ENCODE measurements at places on chromosomes 1 and 21.

DNA sequence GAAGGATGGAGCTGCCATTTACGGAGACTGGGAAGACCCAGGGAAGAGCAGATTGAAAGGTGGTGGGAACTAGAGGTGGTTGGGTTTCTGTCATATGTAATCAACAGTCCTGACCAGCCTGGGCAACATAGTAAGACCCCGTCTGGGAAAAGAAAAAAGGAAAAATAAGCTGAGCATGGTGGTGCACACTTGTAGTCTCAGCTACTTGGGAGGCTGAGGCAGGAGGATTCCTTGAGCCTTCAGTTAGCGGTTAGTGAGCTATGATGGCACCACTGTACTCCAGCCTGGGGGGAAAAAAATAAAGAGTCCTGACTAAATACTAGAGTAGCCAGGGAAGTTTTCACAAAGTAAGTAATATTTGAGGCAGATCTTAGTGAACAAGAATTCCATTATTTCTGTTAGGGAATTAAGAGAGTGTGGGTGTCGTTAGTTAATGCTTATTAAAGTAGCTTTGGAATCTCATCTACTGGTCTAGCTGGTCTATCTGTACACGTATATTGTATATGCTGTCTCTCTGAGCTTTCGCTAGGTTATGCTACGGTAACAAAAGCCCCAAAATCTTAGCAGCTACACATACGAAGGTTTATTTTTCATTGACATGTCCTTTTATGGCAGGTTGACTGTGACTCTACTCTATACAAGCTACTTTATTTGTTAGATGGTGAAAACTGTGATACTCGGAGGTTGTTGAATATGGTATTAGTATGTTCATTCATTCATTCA, 4.4 kb downstream of the NBPF1 start:
- no peak overlapping the region for H3K27ac ChIP-seq
- H3K4me1 ChIP-seq = no peaks in the 10 kb centered on the region
- no peaks in the 10 kb centered on the region for H3K27me3 ChIP-seq

DNA sequence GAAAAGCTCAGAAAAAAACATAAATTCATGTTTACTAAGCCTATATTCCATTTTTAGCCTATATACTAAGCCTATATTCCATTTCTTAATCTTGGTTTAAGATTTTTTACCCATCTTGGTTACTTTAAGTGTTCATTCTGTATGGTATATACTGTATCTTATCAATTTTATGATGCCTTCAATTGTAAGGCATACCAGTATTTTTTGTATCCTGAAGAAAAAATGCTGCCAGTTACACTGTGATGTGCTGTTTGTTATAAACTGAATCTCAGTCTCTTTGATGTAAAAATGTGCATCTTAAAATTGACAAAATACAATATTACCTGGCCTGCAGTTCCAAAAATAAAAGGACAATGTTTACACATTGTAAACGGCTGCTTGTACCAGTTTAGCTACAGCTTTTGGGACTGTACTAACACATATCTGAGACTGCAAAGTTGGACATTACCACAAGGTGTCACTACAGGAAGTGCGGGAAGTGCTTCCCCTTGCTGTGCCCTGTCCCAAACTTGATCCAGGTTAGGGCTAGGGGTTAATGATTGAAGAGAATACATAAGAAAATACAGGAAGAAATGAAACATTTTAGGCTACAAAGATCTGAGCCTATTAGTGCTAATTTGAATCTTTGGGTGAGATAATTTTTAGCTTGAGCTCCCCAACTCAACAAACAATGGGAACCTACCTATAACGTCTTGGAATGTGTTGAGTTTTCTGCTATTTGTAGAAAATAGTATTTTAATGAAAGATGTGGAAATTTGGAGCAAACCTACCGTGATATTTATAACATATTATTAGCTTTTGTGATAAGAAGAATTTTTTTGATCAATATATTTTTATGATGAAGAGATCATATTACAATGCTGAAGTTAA, 108.9 kb downstream of the LBR start:
- DNase-seq = no peak
- H3K27me3 ChIP-seq = peaks cover 5% of the 10 kb centered on the region
- no peak overlapping the region for H3K27ac ChIP-seq

- no peak for DNase-seq
- H3K4me1 ChIP-seq = no peaks in the 10 kb centered on the region
- H3K27me3 ChIP-seq = peaks cover 60% of the 10 kb centered on the region
- no peak overlapping the region for H3K4me3 ChIP-seq
These were observed 10.0 kb upstream of the OTUD3 start for GRCh38 chr1:19872190-19872589.

GRCh38 chr1:197027359-197027758, 39.7 kb downstream of the F13B start:
- DNase-seq = no peak
- no peaks in the 10 kb centered on the region for H3K27me3 ChIP-seq
- no peak overlapping the region for H3K27ac ChIP-seq
- no peak overlapping the region for H3K4me3 ChIP-seq

GRCh38 chr1:16258591-16259135, 21.7 kb upstream of the CPLANE2 start:
- H3K27ac ChIP-seq = peak overlapping the region; percentile 64
- no peaks in the 10 kb centered on the region for H3K27me3 ChIP-seq

DNA sequence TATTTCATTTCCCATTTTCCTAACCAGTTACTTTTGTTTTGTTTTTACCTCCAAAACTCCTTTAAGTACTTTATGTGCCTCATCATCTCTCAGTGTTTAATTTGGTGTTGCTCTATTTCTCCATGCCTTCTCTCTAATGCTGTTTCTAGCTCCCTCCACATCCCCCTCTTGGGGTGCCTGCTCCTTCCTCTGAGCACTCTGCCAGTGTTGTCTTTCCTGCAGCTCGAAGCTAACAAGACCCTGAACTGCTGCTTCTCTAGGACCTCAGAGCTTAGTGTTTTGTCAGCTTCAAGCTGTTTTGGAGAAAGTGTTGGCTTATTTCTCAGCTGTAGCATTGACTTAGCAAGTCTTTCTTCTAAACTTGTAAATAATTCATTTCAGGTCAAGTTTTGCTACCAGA, 290.6 kb downstream of the DPYD start:
- H3K27ac ChIP-seq = no peak overlapping the region
- no peak for DNase-seq
- no peak overlapping the region for H3K4me3 ChIP-seq
- H3K4me1 ChIP-seq = peaks cover 10% of the 10 kb centered on the region
- no peaks in the 10 kb centered on the region for H3K27me3 ChIP-seq
- H3K36me3 ChIP-seq = no peaks in the 10 kb centered on the region

GRCh38 chr1:208248991-208249696, 5.0 kb upstream of the PLXNA2 start:
- H3K27ac ChIP-seq = no peak overlapping the region
- no peak for DNase-seq
- H3K4me1 ChIP-seq = peaks cover 9% of the 10 kb centered on the region
- no peak overlapping the region for H3K4me3 ChIP-seq
- H3K36me3 ChIP-seq = no peaks in the 10 kb centered on the region
- H3K27me3 ChIP-seq = peaks cover 33% of the 10 kb centered on the region

DNA sequence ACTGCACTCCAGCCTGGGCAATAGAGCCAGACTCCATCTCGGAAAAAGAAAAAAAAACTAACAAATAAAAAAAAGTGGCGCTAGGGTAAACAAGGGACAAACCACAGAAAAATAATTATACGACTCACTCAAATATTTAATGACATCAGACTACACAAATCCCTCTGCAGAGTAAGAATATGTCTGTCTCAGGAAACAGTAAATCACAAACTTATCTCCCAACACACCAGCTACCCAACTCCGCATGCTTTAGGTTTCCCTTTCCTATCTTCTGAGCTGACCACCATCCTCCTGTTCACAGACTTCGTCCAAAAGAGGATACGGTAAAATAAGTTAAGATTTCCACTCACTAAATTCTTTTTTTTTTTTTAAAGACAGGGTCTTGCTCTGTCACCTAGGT, 16.2 kb downstream of the WDR47 start:
- no peak overlapping the region for H3K27ac ChIP-seq
- H3K36me3 ChIP-seq = peaks cover 15% of the 10 kb centered on the region
- no peak for DNase-seq
- no peaks in the 10 kb centered on the region for H3K4me1 ChIP-seq
- H3K4me3 ChIP-seq = no peak overlapping the region
- no peaks in the 10 kb centered on the region for H3K27me3 ChIP-seq

GRCh38 chr21:43312011-43312410, 114.9 kb downstream of the SIK1 start:
- peaks cover 3% of the 10 kb centered on the region for H3K4me1 ChIP-seq
- no peak overlapping the region for H3K4me3 ChIP-seq
- H3K36me3 ChIP-seq = no peaks in the 10 kb centered on the region
- no peak for DNase-seq
- H3K27me3 ChIP-seq = peaks cover 10% of the 10 kb centered on the region
- H3K27ac ChIP-seq = no peak overlapping the region

GRCh38 chr1:61472876-61473275, 252.1 kb downstream of the TM2D1 start:
- H3K27ac ChIP-seq = no peak overlapping the region
- no peak overlapping the region for H3K4me3 ChIP-seq
- peaks cover 18% of the 10 kb centered on the region for H3K27me3 ChIP-seq
- H3K4me1 ChIP-seq = no peaks in the 10 kb centered on the region
- H3K36me3 ChIP-seq = no peaks in the 10 kb centered on the region

- H3K27me3 ChIP-seq = peaks cover 21% of the 10 kb centered on the region
- no peak overlapping the region for H3K27ac ChIP-seq
- DNase-seq = peak; percentile 41
- H3K36me3 ChIP-seq = no peaks in the 10 kb centered on the region
- H3K4me1 ChIP-seq = no peaks in the 10 kb centered on the region
These were observed 65.5 kb downstream of the UBE2U start for GRCh38 chr1:64268653-64269557.

DNA sequence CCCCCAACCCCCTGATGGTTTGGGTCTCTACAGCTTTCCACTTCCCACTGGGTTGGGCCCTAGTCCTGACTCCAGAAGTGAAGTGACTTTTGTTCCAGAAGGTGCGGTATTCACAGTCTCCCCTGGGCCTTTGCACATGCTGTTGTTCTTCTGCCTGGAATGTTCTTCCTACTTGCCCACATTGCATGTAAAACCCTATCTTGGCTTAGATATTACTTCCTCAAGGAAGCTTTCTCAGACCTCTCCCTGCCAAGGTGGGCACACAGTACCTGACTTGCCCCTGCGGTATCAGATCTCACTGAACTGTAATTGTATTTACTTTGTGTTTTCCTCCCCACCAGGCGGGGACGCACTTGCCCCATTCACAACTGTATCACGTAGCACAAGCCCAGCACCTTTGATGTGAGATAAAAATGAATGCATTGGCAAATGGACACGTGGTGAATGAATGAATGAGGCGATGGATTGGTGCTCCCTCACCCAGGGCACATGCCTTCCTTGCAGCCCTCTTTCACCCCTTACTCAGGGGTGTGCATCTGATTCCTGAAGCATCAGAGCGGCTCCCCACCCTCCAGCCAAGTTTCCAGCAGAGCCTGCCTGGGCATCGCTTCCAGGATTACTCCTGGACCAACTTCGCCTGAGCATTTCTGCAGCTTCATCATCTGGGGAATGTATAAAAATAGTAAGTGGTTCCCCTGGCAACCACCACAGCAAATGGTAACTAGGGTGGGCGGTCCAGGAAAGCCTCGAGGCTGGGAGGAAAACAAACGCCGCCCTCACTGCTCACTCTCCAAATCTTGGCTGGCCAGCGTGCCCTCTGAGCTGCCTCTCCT, 19.8 kb downstream of the NENF start:
- no peak for DNase-seq
- H3K27ac ChIP-seq = no peak overlapping the region
- no peak overlapping the region for H3K4me3 ChIP-seq

- H3K4me1 ChIP-seq = peaks cover 18% of the 10 kb centered on the region
- peaks cover 46% of the 10 kb centered on the region for H3K36me3 ChIP-seq
- no peak for DNase-seq
- no peaks in the 10 kb centered on the region for H3K27me3 ChIP-seq
- no peak overlapping the region for H3K27ac ChIP-seq
- no peak overlapping the region for H3K4me3 ChIP-seq
These were observed 79.6 kb downstream of the DOP1B start for GRCh38 chr21:36236052-36236730.

DNA sequence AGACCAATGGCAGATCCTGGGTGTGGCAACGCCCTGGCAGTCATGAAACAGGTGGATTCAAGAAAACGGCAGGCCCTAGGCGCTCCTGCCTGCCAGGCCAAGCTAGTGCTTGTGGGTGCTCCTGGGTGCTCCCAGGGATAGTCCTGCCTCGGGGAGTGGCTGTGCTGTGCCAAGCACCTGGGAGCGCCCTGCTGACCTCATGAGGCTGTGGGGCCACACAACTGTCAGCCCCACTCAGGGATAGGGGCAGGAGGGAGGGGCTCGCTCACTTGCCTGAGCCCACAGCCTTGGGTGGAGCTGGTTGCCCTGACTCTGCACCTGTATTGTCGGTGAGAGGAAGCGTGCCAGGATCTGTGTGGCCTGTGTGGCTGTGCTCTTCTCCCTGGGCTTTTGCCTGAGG, 9.4 kb downstream of the SNAP47 start:
- peaks cover 63% of the 10 kb centered on the region for H3K4me1 ChIP-seq
- DNase-seq = peak; percentile 24
- H3K27ac ChIP-seq = no peak overlapping the region
- H3K27me3 ChIP-seq = no peaks in the 10 kb centered on the region
- no peak overlapping the region for H3K4me3 ChIP-seq
- H3K36me3 ChIP-seq = peaks cover 41% of the 10 kb centered on the region

DNA sequence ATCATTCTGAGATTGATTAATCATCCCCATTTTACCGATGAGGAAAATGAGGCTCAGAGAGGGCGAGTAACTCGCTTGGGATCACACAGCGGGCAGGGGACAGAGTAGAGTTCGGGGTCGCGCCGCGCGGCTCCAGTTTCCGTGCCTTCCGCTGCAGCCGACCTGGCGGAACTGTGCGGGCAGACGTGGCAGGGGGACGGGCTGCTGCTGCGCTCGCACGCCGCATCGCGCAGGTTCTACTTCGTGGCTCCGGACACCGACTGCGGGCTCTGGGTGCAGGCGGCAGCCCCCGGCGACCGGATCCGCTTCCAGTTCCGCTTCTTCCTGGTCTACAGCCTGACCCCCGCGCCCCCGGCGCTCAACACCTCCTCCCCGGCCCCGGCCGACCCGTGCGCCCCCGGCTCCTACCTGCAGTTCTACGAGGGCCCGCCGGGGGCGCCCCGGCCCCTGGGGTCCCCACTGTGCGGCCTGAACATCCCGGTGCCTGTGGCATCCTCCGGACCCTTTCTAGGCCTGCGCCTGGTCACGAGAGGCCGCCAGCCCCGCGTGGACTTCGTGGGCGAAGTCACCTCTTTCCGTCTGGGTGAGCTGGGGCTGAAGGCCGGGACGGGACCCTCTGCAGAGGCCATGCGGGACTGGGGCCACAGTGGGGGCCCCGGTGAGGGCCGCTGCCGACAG, 2.3 kb downstream of the LDLRAD2 start:
- H3K36me3 ChIP-seq = no peaks in the 10 kb centered on the region
- DNase-seq = peak; percentile 61
- peak overlapping the region; percentile 55 for H3K4me3 ChIP-seq
- H3K4me1 ChIP-seq = peaks cover 12% of the 10 kb centered on the region

GRCh38 chr1:160768295-160768657, 27.7 kb upstream of the LY9 start:
- H3K27me3 ChIP-seq = no peaks in the 10 kb centered on the region
- peak overlapping the region; percentile 98 for H3K27ac ChIP-seq
- H3K4me3 ChIP-seq = peak overlapping the region; percentile 79
- DNase-seq = peak; percentile 86
- no peaks in the 10 kb centered on the region for H3K36me3 ChIP-seq
